ENCODE measurements at places on chromosomes 5 and 9.

DNA sequence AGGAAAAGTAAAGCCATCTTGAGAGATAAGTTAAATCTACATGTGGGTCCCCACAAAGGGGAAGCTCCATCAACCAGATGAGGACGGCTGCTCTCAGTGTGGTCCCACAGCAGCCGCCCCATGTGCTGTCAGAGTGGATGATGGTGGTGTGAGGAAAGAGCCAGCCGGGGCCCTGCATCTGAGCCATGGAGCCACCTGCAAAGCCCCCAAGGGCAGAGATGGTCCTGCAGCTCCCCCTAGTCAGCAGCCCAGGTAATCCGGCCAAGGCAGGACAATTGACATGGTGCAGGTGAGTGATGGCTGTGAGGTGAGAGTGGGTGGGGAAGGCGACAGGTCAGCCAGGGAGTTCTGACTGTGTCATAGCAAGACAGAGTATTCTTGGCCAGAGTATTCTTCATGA lies 458.8 kb downstream of the ICE1 start:
- no peak for DNase-seq

DNA sequence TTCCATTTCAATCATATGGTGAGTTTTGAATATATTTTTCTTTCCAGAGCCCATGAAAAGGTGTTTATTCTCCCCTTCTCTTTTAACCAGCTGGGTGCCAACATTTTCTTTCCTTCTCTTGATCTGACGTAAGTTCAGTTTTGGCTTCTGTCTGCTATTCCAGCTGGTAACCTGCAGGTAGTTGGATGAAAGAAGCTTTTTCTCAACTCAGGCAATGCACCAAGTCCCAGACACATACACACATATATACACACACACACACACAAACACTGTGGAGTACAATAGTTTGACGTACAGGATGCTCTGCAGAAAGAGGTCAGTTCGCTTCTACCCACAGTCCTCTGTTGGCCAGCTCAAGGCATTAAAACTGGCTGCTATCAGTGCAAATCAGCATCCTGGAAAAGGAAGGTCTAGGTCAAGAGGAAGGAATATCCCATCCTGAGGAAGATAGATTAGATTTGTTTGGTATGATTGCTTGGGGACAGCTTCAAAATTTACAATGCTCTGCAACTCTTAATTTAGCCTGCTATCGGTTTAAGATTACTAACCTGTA lies 214.3 kb upstream of the SEMA6A start:
- no peak for DNase-seq

DNA sequence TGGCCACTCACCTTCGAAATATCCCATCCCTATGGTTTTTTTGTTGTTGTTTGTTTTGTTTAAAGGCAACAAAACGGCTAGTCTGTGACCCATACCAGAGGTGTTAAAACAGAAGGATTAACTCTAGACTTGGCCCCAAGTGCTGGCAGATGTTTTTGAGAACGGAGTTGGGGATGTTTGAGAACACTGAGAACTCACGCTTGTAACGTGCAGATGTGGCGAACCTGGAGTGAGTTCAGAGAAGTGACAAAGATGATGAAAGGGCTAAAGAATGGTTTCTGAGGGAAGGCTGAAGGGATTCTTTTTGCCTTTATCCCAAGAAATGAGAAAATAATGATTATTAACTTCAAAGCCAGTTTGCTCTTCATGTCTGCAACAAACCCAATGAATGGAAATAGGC lies 286.5 kb downstream of the ZNF608 start:
- no peak for DNase-seq

- DNase-seq = no peak
These were observed 62.8 kb downstream of the CD180 start for GRCh38 chr5:67133776-67134175.

DNA sequence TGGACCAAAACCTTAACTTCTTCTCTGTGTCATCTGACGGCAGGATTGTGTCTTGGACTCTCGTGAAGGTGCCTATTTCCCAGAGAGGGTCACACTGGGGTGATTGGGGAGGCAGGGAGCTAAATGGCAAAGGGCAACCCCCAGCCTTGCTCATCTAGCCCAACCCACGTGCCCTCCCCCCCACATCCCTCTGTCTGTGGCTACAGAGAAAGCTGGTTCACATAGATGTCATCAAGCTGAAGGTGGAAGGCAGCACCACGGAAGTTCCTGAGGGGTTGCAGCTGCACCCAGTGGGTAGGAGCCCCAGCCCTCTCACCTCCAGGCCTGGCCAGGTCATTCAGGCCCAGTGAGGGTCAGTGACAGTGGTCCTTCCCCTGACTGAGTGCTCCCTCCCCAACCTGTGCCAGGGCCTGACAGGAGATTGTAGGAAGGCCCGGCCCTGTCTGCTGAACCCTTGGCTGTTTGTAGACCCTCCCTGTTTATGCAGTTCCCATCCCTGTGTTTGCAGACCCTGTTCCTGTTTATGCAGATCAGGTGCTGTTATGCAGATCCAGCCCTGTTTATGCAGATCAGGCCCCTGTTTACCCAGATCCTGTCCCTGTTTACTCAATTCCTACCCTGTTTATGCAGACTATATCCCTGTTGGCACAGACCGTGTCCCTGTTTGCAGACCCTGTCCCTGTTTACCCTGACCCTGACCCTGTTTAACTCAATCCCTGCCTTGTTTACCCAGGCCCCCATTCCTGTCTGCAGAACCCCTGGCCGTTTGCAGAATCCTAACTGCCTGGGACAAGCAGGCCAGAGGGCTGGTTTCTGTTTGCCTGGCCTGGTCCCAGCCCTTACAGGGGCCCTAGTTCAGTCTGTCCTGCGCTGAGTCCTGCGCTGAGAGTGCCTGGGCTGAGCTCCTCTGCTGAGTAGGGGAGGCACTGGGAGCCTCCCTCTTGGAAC lies 10.4 kb downstream of the ENHO start:
- no peak for DNase-seq

GRCh38 chr9:109600142-109600541 lies 102.0 kb upstream of the PTPN3 start:
- DNase-seq = no peak

- no peak for DNase-seq
These were observed 417.9 kb downstream of the SLCO4C1 start for GRCh38 chr5:101878190-101878589.

GRCh38 chr9:80673496-80673895 lies 1015.9 kb downstream of the TLE1 start:
- no peak for DNase-seq

- no peak for DNase-seq
These were observed 64.8 kb downstream of the PAX5 start for GRCh38 chr9:36969216-36969771.

DNA sequence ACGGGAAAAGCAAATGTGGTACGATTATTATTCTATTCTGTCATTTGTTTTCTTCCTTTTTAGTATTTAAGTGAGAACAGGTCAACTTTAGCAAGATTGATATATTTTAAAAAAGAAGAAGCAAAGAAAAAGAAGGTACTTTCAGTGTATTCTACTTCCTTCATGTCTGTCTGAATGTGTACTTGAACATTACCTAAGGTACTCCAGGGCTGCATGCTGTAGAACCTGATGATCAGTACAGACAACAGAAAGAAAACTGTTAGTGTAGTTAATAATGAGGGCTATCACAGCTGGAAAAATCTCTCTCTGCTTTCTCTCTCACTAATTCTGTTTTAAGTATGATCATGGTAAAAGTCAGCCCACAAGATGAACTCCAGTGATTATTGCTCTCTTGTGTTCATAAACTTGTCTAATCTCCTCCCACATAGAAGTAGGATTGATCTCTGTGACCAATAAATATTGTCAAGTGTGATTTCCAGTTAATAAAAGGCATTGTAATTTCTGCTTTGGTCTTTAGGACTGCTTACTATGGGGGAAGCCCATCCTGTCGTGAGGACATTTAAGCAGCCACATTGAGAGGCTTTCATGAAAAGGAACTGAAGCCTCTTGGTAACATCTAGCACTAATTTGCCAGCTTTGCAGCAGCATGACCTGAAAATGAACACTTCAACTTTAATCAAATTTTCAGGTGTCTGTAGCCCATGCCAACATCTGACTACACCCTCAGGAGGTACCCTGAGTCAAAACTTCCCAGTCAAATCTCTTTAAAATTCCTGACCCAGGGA lies 864.0 kb upstream of the ACO1 start:
- no peak for DNase-seq

DNA sequence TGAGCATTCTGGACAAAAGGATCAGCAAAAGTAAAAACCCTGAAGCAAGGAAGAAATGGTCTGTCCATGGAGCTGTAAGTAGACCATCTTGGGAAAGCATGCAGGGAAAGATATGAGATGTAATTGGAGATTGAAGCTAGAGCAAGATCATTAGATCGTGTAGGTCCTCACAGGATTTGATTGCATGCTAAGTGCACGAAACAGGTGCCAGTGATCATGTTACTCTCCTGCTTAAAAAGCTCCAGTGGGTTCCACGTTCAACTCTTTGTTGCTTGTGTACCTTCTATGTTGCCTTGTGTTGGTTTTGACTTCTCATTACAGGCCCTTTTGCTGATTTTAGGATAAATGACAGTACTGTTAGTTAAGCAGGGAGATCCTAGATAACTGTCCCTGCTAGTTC lies 442.0 kb downstream of the DMRT2 start:
- no peak for DNase-seq

DNA sequence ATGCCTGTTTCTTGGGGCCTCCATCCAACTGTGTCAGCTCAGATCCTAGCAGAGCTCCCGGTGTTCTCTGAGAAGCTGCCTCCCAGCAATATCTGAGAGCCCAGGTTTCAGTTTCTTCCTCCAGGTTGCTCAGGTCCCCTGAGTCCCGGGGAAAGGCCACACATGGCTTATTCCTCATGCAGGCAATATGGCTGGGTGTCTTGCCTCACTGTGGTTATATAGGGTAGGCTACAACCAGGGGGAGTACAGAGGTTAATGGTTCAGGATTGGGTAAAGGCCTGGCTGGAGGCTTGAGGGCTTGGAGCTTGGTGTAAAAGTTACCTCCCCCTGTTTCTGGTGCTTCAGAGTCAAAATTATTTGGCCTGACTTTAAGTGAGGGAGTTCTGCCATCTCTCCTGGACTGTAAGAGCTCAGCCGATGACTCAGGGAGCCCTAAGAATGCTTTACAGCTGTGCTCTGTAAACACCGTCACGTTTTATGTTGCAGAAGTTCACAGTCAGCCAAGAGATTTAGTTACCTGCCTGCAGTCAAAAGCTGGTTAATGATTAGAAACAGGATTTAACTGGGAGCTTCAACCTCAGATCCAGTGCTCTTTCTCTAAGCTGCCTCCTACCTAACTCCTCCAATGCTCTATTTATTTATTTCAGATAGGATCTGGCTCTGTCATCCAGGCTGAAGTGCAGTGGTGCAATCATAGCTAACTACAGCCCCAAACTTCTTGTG lies 24.3 kb upstream of the UBAP2 start:
- DNase-seq = no peak

DNA sequence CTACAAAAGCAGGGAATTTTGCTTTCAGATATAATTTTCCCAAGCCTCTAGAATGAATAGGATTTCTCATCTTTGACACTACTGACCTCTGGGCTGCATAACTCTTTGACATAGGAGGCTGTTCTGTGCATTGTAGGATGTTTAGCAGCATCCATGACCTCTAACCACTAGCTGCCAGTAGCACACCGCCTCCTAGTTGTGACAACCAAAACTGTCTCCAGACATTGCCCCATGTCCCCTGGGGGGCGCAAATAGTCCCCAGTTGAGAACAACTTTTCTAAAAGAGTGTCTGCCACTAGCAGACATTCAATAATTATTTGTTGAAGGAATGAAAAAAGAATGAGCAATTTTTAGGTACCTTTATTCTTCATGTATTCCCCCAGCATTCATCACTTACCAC lies 51.8 kb downstream of the POU4F3 start:
- DNase-seq = no peak

DNA sequence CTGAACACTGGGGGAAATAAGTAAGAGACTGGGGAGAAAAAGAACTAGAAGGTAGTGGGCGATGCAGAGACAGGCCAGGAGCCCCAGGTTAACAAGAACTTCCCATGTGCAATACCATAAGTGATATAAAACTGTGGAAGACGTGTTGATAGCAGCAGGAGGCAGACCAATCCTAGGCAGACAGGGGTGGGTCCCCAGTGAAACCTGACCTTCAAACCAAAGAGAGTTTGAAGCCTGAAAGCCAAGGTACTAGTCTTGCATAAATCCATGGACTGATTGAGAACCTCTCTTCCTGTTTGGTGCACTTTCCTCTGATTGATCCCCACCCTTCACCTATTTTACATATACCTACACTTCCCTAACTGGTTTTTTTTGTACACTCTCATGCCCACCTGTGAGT lies 15.2 kb upstream of the HEXB start:
- no peak for DNase-seq

- no peak for DNase-seq
These were observed 1.0 kb upstream of the CRB2 start for GRCh38 chr9:123354806-123355508.

GRCh38 chr9:126503333-126504085 lies 110.2 kb upstream of the LMX1B start:
- DNase-seq = no peak

DNA sequence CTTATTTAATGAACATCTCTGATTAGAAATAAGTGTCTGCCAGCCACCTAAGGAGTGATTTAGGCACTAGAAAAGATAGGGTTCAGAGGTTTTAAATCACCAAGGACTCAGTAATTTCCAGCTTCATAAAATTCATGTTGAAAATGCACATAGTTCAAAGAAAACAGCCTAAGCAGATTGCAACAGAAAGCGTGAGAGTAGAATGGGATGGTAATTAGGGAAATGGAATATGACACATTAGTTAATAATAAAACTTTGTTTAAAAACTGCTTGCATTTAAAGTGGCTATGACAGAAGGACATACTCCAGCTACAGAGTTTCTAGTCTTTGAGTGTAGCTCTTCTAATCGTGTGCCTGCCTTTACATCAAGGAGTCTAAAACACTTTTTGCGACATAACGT lies 490.8 kb downstream of the TLE4 start:
- DNase-seq = no peak

DNA sequence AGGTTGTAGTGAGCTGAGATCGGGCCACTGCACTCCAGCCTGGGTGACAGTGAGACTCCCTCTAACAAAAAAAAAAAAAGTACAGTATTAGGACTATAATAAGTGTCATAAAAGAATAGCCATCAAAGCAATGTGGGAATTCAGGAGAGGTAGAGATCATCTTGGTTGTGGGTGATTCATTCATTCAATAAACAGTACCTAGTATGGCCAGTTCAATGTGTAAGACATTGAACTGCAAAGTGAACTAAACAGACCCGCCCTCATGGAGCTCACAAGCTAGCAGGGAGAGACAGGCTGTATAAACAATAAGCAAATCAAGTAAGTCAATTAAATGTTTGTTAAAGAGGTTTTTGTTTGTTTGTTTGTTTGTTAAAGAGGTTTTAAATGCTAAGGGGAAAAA lies 146.1 kb upstream of the RANBP3L start:
- DNase-seq = no peak

DNA sequence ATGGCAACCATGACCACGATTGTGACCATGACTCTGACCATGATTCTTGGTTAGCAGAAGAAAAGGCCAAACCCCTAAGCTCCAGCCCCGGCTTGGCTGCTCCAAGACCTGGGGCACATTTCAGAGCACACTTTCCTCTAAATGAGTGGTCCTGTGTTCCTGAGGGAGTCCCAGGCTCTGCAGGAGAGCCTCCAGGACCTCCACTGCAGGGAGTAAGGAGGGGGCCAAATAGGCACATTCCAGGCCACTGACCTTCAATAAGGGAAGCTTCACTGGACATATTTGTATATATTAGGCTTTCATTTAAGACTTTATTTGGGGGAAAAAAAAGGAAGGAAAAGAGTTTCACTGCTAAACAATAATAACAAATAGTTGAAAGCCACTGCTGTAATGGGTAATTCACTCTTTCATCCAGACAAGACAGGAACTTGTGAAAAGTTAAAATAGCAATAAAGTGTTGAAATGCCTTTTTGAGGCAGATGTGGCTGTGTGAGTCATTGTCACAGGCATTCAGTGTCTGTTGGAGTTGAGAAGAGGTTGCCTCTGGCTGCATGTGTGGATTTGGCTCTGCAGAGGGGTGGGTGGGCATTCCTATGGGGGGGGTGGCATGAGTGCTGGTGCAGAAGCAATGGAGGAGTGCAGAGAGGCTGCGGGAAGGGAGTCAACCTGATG lies 63.9 kb upstream of the TGFBR1 start:
- no peak for DNase-seq
